ENCODE measurements at places on chromosomes 13 and 19.
A peak's percentile ranks its signal among the peaks of the same experiment; 100 is the strongest.

DNA sequence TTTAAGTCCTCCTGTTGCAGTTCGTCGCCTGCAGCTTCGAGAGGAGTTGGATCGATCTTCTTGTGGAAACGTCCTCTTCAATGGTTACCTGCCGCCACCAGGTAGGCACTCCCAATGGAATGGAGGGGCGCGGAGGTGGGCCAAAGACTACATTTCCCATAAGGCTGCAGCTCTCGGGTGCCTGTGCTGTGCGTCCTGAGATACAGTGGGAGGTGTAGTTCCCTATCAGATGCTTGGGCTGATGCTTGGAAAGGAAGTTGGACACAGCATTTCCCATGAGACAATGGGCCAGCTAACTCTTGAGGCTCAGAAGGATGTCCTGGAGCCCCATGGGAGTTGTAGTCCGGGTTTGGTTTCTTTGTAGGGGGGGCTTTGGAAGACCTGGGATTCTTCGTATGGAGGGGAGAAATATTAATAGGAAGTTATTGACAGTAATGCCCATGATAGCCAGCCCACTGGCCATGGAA, 1.8 kb downstream of the SHKBP1 start:
- no peak for DNase-seq

GRCh38 chr13:27374126-27374613, 50.2 kb upstream of the GTF3A start:
- DNase-seq, result no peak

- DNase-seq, result no peak
These were observed 55.1 kb downstream of the KLF2 start for GRCh38 chr19:16379521-16380313.

DNA sequence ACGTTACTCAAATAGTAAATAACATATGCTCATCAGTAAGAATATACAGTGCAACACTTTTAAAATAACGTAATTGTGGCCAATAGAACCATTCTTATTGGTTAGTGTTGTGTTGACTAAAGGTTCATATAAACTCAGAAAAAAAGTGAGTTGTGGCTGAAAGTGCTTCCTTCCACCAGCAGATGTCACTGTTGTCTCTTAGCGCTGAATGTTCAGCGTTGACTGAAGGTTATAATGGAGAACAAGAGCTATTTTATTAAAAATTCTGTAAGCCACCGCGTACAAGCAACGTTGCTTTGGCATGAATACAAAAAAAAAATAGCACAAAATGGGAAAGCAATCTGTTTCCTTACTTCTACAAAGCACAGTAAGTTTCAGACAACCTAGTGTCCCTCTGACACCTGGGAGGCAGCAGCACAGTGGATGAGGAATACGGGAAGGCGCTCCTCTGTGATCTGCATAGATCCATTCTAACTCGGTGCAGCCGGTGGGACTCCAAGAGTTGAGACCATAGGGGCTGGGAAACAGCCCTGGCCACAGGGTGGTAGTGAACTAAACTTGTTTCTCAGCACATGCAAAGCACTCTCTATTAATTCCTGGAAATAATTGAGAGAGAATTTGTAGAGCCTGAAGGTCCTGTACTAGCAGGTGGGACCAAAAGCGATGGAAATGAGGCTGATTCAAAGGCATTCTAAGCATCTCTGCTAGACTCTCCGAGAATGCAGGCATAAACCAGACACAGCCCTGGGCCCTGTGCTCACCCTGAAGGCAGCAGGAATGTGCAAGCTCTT, 23.9 kb upstream of the OXGR1 start:
- DNase-seq, result peak; percentile 18

DNA sequence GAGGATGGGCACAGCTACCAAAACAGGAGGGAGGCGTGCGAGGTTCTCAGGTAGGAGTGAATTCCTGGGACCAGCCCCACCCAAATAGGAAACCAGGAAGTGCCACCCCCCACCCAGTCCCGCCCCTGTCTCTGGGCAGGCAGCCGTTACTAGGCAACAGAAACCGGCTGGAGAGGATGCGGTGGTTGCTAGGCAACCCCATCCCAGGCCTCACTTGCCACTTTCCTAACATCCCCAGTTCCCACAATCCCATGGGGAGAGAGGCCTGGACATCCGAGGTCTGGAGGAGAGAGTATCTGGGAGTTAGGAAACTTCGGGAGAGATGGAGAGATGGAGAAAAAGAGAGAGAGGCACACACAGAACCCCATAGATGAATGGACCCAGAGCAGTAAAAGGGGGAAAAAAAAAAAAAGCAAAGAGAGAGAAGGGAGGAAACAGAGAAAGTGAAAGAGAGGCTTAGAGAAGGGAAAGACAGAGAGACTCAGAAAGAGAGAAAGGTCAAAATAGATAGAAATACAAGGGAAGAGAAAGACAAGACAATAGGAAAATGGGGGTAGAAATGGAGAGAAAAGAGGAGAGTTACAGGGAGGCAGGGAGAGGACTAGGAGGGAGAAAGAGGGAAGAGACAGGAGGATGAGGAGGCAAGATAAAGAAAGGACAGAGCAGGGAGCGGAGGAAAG, 3.8 kb downstream of the GRIK5 start:
- no peak for DNase-seq

- no peak for DNase-seq
These were observed 306.3 kb downstream of the DNAJC15 start for GRCh38 chr13:43329702-43330101.

GRCh38 chr13:89925107-89925506, 1422.4 kb upstream of the MIR17HG start:
- DNase-seq, result no peak

- DNase-seq, result no peak
These were observed 10.1 kb upstream of the SLC25A42 start for GRCh38 chr19:19053508-19054314.

DNA sequence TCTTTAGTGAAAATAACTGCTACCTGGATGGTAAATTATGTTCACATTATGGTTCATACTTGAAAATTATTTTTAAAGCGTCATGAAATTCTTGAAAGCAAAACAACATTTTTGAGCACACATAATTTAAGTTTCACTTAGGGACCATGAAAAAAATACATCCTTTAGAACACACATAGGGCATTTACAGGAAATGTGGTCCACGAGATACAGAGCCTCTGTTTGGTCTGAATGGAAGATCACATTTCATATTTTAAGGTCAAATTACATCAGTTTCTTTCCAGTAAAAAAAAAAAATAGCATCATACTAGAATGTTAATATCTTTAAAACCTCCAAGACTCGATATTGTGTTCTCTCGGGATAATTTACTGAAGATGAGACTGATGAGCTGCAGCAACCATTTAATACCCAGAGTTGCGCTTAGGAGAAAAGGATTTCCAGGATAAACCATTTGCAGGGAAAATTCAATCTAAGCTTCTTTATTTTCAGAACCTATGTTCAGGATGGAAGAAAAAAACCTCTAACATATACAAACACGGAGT, 720.7 kb downstream of the DIAPH3 start:
- DNase-seq, result no peak

GRCh38 chr13:60957816-60958215, 457.8 kb downstream of the PCDH20 start:
- DNase-seq, result no peak

DNA sequence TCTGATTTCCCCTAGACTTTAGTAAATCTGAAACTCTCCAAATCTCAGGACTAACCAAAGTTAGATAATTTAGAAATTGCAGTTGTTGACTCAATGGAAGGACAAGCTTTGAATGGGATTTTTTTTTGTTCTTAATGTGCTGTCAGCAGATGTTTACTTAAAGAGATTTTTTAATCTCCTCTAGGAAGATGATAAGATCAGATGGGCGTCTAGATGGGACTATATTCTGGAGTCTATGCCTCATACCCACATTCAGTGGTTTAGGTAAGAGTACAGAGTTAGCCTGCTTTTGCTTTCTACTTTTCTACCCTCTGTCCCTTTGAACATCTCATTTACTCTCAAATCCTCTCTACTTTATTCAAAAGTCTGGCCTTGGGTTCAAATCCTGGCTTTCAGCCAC, 39.3 kb downstream of the TM9SF2 start:
- no peak for DNase-seq

GRCh38 chr13:80604098-80604497, 263.2 kb upstream of the SPRY2 start:
- no peak for DNase-seq

GRCh38 chr19:4742723-4743646, 19.3 kb upstream of the DPP9 start:
- DNase-seq, result no peak

All from GM19239 (cell line).